A549 treated with DMSO at 1 μM for 4 hours (cell line): ENCODE measurements at places on chromosomes 12 and 14. TPM values are rescaled to one million over a fixed set of nuclear protein-coding genes. Genes with fewer than 3 reads are reported as not detected.

ARID2 gene
- 8.9 to 12.6 TPM (median 12.3 TPM) in 5 replicates for total RNA-seq

ITGA7 gene
- total RNA-seq, result 1.1 to 1.4 TPM (median 1.2 TPM) in 5 replicates

POTEM gene
- not detected in 5 replicates for total RNA-seq

PSMC1 gene
- 227 to 327 TPM (median 240 TPM) in 5 replicates for total RNA-seq

FOXA1 gene
- 9.4 to 12.9 TPM (median 12.2 TPM) in 5 replicates for total RNA-seq

KLHDC1 gene
- total RNA-seq, result 0.12 to 0.29 TPM (median 0.24 TPM) in 5 replicates

SERPINA10 gene
- total RNA-seq, result 0.06 TPM in 1 of 5 replicates, not detected in the others

RPGRIP1 gene
- 0.24 to 0.54 TPM (median 0.26 TPM) in 5 replicates for total RNA-seq

NPFF gene
- 0.17 TPM in 1 of 5 replicates, not detected in the others for total RNA-seq

SOAT2 gene
- 0.10 to 0.26 TPM (median 0.19 TPM) in 5 replicates for total RNA-seq

CBLN3 gene
- total RNA-seq, result 1.3 to 1.9 TPM (median 1.5 TPM) in 5 replicates

VEZT gene
- total RNA-seq, result 60.3 to 76.0 TPM (median 73.5 TPM) in 5 replicates

GZMH gene
- not detected in 5 replicates for total RNA-seq

GPR68 gene
- 0.05 to 0.11 TPM (median 0.06 TPM) in 4 of 5 replicates, not detected in the other for total RNA-seq

GPR137C gene
- total RNA-seq, result 0.08 to 0.30 TPM (median 0.15 TPM) in 4 of 5 replicates, not detected in the other

SNAPC1 gene
- total RNA-seq, result 12.9 to 17.8 TPM (median 15.4 TPM) in 5 replicates

DIO2 gene
- total RNA-seq, result 9.8 to 15.2 TPM (median 12.8 TPM) in 5 replicates

E2F7 gene
- total RNA-seq, result 7.0 to 11.0 TPM (median 9.0 TPM) in 5 replicates

KCNH3 gene
- 2.6 to 3.3 TPM (median 3.0 TPM) in 5 replicates for total RNA-seq

KCNC2 gene
- not detected in 5 replicates for total RNA-seq

AMDHD1 gene
- 1.9 to 3.4 TPM (median 2.4 TPM) in 5 replicates for total RNA-seq

KRT74 gene
- not detected in 5 replicates for total RNA-seq

JAG2 gene
- 16.4 to 27.3 TPM (median 21.3 TPM) in 5 replicates for total RNA-seq

A2ML1 gene
- not detected in 5 replicates for total RNA-seq

EML5 gene
- 0.76 to 1.1 TPM (median 0.84 TPM) in 5 replicates for total RNA-seq
